NCI-H748 treated with DMSO at 0.1 percent for 48 hours (cell line): ENCODE measurements at places on chromosomes 6 and 20.

DNA sequence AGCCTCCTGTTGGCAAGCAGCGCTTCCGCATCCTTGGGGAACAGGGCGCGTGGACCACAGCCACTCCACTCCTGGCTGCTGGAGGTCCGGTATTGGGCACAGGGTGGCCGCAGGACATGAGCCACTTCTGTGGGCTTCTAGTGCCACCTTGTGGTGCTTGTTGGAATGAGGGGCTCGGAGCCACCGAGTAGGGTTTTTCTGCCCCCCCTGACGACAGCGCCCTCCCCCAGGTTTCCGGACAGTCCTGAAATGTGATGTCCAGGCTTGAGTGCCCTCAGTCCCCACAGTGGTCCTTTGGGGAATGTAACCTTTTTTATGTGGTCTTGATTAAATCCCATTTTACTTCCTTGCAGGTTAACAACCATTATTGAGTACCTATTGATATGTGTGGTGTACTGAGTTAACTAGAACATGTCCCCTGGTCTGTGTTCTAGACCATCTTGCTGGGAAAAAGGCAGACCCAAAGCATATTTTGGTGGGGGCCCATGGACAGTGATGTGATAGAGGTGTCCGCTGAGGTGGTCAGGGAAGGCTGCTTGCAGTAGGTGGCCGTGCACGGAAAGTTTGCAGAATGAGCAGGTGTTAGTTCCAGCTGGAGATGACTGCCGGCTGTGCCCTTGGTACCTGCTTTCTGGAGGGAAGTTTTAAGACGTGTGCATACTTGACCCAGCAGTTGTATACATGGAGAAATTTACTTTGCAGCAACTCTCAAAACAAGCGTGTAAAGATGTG lies 70.0 kb downstream of the PTPN1 start:
- no peak for DNase-seq

DNA sequence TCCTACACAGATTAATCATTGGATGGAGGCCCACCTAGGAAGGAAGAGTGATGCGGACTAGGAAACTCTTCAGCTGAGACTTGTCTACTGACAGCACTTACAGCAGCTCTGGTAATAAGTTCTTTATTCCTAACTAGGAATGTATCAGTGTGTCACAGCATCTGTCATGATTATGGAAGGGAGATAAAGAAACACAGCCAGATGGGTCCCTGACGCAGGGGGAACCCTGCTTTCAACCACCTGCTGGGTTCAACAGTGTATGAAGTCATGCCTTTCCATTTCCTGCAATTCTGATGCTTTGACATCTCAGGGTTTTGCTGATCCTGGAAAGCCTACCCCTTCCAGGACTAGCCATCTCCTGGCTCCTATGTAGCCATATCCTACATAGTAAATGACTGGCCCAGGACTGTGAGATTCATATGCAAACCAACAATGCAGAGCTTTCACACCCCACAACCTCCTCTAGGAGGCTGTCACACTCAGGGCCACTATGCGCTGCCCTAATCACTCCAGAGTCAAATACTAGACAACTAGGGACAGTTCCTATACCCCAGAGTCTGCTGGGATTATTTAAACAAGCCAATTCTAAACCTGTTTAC lies 29.0 kb upstream of the MANEA start:
- no peak for DNase-seq

DNA sequence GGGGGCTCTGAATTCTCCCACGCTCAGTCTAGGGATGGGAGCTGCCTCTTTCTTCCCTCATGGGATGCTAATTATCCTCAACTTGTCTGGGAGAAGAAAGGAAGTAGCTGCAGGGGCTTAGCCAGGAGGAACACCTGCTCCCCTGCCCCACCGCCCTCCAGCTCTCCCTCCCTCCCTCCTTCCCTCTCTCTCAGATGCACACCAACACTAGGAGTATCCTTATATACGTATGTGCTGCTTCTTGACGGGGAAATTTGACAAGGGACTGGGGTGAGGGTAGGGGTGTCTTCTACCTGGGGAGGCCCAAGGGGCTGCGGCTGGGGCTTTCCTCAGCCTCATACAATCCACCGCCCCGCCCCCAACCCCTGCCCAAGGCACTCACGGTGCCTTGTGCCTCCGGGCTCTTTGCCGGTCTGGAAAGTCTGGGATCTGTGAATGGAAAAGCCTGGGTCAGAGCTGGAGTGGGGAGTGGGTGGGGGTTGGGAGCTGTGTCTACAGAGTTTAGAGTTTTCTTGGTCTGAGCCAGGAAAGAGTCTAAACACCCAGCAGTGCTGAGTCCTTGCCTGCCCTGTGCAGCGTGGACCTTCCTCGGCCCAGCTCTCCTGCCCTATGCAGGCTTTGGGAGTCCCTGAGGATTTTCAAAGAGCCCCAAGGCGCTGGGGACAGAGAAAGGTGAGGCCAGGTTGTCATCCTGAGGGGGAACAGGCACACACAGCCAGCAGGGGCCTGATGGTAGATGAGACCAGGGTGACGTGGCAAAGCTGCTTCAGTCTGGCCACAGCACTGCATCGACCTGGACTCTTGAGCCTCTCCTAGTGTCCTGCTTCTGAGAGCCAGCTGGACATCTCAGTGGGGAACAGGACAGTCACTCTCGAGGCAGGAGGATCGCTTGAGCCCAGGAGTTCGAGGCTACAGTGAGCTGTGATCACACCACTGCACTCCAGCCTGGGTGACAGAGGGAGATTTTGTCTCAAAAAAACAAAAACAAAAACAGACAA lies 29.3 kb upstream of the EMILIN3 start:
- no peak for DNase-seq

- no peak for DNase-seq
These were observed 111.5 kb downstream of the EYS start for GRCh38 chr6:65595540-65595939.

- DNase-seq, result no peak
These were observed 5.8 kb downstream of the TUBB start for GRCh38 chr6:30725713-30726505.

DNA sequence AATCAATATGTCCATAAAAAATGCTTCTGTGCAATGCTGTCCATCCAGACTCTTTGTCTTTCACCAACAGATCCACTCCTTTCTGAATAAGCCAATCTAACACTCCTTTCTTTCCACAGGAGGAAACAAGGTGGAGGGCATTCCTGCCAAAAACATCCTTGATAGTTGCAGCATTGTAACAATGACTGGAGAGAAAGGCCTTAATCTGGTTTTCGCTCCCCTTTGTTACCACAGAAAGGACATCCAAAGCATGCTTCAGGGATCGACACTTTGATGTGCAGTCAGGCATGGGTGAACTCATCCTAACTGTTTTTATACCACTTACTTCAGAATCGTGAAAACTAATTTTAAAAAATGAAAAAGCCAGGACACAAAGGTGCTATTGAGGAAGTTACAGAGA lies 7.4 kb downstream of the IBTK start:
- no peak for DNase-seq

DNA sequence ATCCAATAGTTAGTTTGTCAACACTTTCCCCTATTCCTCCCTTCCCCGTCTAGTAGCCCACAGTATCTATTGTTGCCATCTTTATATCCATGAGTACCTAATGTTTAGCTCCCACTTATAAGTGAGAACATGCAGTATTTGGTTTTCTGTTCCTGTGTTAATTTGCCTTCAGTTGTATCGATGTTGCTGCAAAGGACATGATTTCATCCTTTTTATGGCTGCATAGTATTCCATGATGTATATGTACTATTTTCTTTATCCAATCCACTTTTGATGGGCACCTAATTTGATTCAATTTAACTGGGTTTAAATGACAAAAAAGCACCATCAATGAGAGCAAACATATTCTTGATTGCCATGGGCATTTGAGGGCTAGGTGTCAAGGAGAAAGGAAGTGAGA lies 321.5 kb upstream of the TBX18 start:
- DNase-seq, result no peak

DNA sequence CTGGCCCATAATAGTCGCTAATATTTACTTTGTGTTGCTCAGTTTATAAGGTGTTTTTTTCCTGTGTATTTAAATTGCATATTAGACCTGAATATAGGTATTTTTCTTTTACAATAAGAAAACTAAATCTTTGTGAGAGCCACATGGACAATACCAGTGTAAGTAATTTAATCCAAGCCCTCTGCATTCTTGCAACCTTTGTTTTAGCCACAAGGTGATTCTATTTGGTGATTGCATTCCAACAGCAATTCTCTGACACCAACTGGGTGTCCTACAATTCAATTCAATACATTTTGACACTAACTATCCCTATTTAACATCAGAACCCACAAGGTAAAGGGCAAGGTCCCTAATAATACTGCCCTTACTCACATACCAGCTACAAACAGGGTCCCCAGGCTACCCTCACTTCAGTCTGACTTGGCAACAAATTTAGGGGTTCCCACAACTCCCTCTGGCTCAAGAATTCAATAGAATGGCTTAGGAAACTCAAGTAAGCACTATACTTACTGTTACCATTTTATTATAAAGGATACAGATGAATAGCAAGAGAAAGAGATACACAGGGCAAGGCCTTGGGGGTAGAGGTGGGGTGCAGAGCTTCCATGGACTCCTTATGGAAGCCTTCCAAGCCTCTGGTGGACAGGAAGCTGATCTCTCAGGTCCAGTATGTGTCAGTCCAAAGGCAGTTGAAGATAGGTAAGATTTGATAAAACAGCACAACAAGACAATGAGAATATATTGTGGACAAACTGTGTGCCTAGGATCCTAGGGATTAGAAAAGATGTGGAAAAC lies 169.3 kb downstream of the CD83 start:
- no peak for DNase-seq

DNA sequence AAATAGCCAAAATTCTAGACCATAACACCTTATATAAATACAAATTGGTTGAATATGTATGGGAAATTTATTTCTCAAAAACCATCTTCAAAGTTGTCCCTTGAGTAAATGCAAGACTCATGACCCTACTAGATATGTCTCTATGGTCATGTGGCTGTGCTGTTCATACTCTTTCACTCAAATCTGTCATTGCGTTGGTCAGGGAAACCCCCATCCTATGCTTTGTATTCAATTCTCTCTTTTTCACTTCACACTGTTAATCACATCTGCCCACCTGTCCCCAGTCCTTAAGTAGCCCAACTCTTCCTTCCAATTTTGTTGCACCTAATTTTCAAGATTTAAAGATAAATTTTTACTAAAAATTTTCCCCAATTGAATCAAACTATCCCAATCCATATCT lies 51.0 kb downstream of the RPS12 start:
- DNase-seq, result no peak

- DNase-seq, result no peak
These were observed 27.1 kb upstream of the FBXO30 start for GRCh38 chr6:145841668-145842067.

- no peak for DNase-seq
These were observed 36.7 kb upstream of the ZSCAN9 start for GRCh38 chr6:28188111-28188979.

DNA sequence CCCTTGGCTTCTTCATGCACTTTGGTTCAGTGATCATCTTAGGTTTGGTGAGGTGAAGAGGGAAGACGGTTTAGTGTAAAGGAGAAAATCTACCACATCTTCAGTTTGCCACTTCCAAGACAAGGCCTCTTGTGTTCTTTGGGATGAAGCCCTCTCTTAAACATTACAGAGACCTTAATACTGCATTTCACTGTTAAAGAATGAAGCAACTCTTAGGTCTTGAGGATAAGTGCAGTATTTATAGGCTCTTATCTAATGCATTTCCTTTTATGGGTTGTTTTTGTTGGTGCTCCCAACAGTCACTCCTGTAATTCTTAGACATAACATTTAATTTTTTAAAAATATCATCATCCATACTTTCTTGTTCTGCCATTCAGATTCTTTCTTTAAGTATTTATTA lies 139.9 kb upstream of the LAMP5 start:
- no peak for DNase-seq

- DNase-seq, result no peak
These were observed 3.1 kb upstream of the MAP7 start for GRCh38 chr6:136553166-136553787.

DNA sequence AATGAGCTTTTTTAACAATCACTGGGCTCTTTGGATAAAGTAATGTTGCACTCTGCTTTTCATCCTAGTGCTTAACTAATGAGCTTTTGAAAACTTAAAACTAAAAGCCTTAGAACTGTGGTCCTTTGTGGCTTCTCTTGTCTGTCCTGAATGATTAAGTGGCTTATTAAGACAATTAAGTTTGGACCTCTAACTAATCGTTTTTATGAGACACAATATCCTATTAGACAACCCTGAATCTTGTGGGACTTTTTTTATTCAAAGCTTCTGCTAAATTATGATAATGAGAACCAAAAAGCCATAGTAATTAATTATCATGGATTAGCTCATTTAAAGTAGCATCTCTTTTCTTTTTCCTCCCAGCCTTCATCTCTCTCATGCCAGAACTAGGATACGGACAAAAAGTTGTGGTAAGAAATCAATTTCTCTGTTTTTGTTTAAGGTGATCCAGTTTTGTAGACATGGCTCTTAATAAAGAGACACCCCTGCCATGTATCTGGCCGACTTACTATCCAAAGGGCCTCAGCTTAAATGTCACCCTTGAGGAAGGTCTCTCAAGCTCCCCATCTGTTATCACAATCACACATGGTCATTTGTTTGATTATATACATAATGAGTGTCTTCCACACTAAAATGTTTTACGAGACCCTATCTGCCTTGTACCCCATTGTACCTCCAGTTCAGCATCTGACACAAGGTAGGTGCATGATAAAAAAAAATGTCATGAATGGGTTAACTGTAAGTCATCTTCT lies 384.4 kb upstream of the IRAK1BP1 start:
- DNase-seq, result no peak

- DNase-seq, result no peak
These were observed 9.7 kb upstream of the THBS2 start for GRCh38 chr6:169263374-169263773.

- DNase-seq, result no peak
These were observed 11.6 kb downstream of the AURKA start for GRCh38 chr20:56380375-56380774.

- no peak for DNase-seq
These were observed 14.3 kb downstream of the ACSS1 start for GRCh38 chr20:25043499-25044260.

DNA sequence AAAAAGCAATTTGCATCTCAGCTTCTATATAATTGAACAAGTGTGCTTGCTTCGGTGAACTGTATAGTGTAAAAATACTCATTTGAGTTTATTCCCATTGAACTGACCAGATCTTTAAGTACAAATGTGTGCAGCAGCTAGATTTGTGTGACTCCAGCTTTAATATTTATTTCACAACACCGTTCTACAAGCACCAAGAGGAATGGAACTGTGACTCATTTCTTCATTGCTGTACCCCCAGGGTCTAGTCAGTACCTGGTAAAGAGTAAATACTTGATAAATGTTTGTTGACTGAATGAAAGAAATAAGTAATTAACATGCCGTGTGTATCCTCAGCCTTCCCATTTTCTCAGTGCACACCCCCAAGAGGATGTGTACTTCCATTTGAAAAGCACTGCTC lies 464.8 kb downstream of the CBLN4 start:
- no peak for DNase-seq

- DNase-seq, result peak; percentile 70
These were observed 34.4 kb downstream of the TGM3 start for GRCh38 chr20:2330090-2330695.

DNA sequence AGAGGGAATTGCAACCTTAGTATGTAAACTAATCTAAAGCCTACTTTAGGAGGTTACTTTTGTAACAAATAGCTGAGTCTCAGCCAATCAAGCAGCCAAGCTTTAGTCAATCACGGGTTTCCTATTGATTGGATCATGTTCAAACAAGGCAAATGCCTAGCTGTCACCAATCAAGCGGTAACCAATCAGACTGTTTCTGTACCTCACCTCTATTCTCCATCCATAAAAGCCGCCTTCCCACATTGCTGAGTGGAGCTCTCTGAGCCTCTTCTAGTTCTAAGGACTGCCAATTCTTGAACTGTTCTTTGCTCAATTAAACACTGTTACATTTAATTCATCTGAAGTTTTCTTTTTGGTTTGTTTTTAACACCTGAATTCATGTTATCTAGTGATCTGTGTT lies 148.4 kb upstream of the BMP5 start:
- DNase-seq, result no peak

- no peak for DNase-seq
These were observed at the start of gene KIAA1755 for GRCh38 chr20:38260378-38261053. TSS of gene KIAA1755 (minus strand) at chr20:38260735. CDS start at chr20:38260500, 235 bp downstream.
